ENCODE measurements at places on chromosomes 5 and 9.

GRCh38 chr5:77255617-77256016 is 45.1 kb downstream of the PDE8B start:
- no peak for DNase-seq

DNA sequence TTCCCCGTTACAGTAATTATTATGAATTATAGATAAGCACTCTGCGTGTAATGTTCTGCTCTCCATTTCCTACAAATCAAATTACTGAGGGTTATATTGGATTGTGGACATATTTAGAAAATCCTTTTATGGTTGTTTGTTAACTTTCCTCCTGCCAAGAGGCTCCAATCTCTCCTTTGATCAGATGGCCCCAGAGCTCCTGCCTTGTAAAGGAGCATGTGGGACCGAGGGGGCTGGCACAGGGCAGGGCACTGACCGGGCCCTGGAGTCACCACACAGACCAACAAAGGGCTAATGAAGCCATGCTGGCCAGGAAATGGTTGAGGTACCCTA is 415.9 kb downstream of the EFNA5 start:
- no peak for DNase-seq

DNA sequence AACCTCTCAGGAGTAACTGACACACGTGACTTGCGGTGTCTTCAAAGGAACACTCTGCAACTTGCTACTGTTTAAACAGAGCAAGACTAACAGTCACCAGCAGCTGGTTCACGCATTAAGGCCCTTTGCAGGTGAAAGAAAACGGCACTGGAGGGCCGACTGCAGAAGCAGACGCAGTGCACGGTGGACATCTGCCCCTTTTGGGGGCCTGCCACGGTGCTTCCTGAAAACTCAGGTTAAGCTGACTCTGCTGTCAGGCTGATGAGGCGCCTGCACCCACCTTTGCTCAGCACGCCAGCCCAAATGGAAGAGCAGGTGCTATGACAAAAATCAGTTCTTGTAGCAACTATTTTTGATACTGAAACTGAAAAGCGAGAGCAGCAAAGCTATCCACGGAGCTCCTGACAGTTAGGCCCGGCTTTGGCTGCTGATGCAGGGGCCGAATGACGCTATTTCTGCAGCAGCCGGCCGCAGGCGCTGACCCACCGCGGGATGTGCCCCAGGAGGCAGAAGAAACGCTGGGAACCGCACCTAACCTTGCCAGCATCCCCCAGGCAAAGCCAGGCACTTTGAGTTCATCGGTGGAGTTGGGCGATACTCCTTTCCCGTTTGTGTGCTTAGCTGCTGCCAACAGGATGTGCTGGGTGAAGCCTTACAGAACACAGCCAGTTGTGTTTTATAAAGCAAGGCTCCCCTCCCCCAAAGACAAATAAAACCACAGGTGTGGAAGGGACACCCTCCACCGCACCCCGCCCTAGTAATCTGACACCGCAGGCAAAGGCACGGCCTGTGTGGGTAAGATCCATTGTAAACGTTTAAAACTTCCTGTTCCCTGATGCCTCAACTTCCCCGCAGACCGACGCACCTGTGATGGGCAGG is 21.1 kb upstream of the TERT start:
- peak; percentile 34 for DNase-seq

- no peak for DNase-seq
Measured at GRCh38 chr9:109857336-109857735, 77.3 kb downstream of the PALM2AKAP2 start.

GRCh38 chr9:84504360-84504759 is 163.8 kb upstream of the SLC28A3 start:
- no peak for DNase-seq

DNA sequence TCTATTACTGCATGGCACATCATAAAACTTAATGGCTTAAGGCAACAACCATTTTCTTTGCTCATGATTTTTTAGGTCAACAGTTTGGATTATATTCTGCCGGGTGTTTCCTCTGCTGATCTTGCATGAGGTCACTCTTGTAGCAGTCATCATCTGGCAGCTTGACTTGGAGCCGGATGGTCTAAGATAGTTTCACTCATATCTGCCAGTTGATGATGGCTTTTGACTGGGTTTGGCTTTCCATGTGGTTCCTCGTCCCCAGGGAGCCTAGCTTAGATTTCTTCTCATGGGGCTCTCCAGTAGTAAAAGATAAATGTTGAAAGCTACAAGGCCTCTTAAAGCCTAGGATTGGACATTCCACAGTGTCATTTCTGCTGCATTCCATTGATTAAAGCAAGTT is 27.4 kb downstream of the LNPEP start:
- DNase-seq: no peak

DNA sequence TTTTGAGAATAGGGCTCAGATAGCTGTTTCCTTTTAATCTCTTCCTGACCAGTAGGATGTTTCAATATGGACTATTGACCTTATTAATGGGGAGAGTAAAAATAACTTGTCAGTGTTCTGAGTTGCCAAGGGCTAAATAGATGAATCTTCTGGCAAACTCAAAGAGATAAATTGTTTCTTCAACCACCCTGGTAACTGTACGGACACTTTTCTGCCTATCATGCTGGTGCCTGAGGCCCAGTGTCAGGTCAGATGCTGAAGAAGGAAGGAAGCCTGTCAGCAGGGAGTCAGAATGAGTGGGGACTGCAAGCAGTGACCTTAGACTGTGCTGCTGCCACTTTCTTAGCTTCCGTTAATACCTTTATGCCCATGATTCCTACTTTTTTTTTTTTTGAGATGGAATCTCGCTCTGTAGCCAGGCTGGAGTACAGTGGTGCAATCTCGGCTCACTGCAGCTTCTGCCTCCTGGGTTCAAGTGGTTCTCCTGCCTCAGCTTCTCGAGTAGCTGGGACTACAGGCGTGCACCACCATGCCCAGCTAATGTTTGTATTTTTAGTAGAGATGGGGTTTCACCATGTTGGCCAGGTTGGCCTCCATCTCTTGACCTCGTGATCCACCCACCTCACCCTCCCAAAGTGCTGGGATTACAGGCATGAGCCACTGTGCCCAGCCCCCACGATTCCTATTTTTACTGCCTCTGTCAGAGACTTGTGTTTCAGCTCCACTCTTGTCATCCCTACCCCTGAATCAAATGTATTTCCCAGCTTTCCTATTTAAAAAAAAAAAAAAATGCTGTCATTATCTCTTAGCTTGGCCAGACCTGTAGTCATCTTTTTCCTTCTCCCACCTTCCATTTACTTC is 33.7 kb downstream of the TGFBR1 start:
- no peak for DNase-seq
